Femur (tissue), 1 donor: ENCODE measurements at places on chromosomes 5 and 9.
A peak's percentile ranks its signal among the peaks of the same experiment; 100 is the strongest.

- peak; percentile 13 for DNase-seq
Observed at GRCh38 chr5:195401-196160, 4.3 kb downstream of the LRRC14B start.

- DNase-seq: no peak
Observed at GRCh38 chr9:121862371-121863332, 211.2 kb downstream of the DAB2IP start.

DNA sequence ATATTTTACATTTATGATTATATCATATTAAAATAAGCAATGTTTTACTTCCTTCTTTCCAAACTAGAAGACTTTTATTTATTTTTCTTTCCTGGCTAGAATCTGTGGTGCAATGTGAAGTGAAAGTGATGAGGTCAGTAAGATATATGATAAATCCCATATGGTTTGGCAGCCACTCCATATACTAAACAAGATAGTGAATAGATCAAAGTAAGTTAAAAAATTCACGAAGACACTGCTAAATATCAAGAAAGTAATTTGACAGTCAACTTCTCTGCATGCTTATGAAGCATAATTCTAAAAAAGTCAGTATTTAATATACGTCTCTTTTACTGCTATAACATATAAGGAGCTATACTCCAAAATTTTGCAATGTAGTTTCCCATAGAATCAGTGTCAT, 972.8 kb downstream of the DTWD2 start:
- DNase-seq: no peak

- no peak for DNase-seq
Observed at GRCh38 chr5:35356725-35357124, 126.4 kb upstream of the PRLR start.

DNA sequence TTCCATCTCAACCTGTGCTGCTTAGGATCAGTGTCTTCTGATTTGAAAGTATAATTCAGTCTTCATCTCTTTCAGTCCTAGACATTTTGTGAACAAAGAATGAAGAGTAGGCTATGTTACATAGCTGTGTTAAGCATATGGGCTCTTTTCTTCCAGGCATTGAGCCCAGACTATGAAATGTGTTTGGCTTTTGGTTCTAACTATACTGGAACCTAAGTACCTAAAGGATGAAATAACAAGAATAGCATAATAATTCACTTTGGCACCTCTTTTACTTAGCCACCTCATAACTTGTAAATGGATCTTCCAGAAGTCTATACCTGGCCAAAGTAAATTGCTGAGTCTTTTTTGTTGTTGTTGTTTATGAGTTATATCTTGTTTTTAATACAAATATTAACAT, 71.4 kb downstream of the SLF1 start:
- no peak for DNase-seq

DNA sequence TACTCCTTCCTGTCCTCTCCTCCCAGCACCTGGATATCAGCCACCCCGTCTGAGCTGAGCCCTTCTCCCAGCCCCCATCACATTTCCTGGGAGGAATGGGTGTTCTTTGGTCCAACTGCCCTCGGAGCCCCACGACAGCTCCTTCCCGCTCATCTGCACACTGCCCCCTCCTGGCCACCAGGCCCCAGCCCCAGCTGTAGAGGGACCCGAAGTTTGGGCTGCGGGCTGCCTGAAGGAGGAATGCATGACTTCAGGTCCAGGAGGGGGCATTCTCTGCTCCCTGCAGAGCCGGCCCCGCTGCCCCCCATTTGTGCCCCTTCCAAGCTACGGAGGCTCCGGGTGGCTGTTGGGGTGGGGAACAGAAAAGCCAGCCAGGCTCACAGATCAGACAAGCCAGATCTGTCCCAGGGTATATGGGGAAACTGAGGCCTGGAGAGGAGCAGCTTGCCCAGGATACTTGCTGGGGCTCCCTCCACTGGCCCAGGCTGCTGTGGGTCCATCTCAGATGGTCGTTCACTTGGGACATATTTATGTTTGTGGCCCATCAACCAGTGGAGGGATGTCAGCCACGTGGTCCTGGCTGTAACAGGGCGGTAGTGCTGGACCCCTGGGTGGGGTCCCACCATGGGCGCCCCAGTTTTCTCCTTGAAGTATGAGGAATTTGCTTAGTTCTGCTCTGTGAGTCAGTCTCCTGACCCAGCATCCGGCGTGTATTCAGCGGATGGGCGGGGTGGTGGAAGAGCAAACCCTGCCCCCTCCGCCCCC, 33.1 kb downstream of the DAB2IP start:
- no peak for DNase-seq

DNA sequence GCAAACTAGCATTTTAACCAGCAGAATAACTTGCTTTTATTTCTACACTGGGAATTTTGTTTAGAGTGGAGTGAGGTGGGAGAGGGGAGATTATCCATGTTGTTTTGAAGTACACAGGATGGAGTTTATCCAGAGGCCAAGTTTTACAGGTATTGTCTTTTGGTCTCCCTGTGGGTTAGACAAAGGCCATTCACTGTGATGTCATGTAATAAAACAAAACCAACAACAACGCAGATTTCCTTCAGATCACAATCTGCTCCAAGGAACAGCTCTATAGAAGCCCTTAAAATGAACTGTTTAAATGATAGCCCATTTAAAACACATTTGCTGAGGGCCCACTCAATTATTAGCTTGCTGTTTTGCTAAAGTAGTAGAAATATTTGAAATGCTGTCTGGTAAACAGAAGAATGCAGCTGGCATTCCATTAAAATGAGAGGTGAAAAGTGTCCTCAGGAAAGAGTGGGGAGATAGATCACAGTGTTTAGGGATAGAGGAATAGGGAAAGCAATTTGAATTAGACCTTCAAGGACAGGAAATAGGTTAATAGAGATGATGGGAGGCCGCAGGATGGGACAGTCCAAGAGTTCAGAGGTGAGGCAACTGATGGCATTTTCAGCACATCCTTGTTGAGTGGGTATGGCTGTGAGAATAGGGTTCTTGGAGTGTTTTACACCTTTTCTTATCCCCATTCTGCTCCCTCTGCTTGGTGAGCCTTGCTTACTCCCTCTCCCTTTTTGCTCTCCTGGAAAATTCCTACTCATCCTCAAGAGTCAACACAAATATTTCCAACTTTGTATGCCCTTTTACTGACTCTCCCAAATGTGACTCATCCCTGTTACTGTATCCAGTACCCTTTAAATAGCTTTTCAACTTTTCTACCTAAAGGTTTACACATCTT, 140.1 kb upstream of the NR3C1 start:
- DNase-seq: no peak

DNA sequence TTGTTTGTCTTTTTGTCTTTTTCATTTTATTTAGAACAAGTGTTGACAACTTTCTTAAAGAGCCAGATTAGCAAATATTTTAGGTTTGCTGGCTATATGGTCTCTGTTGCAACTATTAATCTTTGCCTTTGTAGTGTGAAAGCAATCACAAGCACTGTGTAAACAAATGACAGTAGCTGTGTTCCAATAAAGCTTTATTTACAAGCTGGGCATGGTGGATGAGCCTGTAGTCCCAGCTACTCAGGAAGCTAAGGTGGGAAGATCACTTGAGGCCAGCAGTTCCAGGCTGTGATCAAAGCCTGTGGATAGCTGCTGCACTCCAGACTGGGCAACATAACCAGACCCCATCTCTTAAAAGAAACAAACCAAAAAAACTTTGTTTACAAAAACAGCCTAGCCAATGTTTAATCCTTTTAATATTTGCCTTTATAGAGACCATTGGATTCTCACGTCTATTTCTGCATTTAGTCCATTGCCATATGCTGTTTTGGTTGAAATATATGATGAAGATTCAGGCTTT, 2.5 kb downstream of the C5orf22 start:
- DNase-seq: no peak

DNA sequence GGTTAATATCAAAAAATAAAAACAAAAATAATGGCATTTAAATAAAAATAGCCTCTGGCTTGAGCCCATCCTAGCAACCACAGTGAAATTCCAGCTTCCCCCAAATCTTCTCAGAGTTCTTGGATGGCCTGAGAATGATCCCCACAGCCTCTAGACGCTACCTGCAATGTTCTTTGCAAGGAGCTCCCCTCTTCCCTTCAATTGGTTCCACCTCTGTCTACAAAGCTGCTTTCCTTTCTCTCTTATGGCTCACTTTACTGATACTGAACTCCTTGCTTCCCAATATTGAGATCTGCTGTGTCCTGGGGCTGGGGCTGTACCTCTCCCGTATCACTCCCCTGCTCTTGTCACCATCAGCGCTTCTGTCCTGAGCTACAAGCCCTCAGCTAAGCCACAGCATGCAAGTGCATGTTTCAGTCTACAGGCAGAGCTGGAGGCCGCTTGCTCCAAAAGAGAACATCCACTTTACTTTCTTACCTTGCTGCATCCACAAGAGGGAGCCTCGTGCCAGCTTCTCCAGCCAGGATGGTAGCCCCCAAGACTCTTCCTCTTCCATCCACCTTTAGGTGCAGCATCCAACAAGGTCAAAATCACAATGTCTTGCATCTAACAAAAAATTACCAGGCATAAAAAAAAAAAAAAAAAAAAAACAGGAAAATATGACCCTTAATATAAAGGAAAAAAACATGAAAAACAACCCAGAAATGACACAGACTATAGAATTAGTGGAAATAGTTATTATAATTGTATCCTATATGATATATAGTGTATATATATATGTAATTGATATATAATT, 57.4 kb upstream of the PRSS3 start:
- DNase-seq: peak; percentile 32

GRCh38 chr9:122125158-122125508, 32.0 kb upstream of the TTLL11 start:
- peak; percentile 88 for DNase-seq

- no peak for DNase-seq
Observed at GRCh38 chr9:123967323-123967722, 37.4 kb upstream of the DENND1A start.

DNA sequence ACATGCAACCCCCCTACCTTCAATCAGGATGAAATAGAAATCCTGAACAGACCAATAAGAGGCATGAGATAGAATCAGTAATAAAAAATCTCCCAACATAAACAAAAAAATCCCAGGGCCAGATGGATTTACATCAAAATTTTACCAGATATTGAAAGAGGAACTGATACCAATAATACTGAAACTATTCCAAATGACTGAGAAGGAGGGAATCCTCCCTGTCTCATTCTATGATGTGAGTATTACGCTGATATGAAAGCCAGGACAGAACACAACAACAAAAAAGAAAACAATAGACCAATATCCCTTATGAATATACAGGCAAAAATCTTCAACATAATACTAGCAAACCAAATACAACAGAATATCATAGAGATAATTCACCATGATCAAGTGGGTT, 109.0 kb upstream of the SMC2 start:
- no peak for DNase-seq

DNA sequence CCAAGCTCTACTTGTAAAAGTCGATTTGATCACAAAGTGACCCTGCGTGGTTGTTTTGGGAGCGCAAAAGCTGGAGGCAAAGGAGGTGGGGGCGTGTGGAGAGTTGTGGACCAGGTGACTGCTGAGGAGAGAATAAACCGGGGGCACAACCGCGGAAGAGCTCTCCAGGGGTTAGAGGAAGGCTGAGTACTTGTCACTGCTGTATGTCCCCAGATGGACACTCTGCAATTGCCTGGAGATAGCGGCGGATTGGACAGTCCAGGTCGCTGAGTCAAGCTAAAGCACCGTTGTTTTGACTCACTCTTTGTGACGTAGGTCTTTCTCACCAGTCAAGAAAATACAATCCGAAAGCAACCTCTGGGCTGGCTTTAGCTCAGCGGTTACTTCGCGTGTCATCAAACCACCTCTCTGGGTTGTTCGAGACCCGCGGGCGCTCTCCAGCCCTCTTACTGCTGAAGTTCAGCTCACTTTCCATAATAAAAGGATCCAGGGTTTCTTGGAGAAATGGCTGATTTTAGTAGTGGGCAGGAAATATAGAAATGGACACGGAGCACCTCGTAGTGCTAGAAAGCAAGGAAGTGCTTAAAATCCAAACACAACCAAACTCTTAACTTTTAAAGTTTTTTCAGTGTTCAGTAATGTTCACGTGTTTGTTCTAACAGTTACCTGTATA, 25.7 kb downstream of the ZMAT2 start:
- DNase-seq: peak; percentile 53

DNA sequence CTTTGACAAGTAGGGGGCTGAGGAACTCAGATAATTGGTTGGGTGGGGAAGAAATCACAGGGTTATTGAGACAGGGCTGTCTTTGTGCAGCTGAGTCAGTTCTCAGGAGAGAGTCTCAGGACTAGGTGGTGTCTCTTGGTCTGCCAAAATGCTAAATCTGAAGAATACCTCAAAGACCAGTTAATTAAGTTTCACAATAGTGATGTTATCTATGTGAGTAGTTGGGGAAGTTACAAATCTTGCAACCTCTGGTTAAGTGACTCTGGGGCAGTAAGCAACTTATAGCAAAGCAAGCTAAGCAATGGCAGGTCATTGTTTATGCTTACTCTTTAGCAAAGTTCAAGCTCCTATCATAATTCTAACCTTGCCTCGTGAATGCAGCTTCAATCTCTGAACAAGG, 53.6 kb downstream of the GIN1 start:
- no peak for DNase-seq

DNA sequence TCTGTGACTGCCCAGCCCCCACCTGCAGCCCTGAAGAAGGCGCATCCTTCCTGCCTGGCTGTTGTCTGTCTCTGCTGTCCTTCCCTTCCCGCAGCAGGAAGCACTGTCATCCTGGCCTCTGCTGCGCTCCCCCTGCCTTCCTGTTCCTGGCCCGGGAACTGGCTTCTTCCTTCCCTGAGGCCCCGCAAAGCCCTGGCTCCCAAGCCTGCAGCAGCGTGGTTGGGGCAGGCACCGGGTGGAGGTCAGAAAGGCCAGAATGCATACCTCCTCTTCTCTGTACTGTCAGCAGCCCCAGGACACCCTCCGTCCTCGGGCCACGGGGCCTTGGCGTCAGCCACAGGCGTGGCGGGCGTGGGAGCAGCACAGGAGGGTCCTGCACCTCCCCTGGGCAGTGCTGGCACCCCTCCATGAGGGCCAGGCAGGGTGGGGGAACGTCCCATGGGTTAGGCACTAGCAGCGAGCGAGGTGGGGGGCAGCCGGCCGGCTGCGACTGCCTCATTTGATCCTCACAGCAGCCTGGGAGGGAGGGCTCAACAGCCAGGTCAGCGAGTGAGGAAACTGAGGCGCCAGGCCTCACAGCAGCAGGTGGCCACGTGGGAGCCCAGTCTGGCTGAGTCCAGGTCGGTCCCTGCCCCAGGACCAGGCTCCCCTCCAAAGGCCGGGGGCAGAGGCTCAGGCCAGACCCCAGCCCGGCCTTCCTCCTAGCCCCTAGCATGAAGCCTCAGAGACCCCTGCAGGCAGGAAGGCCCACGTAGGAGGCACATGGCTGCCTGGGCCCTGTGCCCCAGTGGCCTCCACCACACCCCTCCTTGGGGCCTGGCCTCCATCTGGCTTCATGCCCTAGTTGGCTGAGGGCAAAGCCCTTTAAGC, 9.4 kb downstream of the FLT4 start:
- peak; percentile 25 for DNase-seq

GRCh38 chr5:178285399-178286225, 53.0 kb upstream of the PHYKPL start:
- DNase-seq: no peak

- DNase-seq: no peak
Observed at GRCh38 chr5:68699966-68700365, 393.8 kb upstream of the SLC30A5 start.

GRCh38 chr5:158413122-158413680, 554.3 kb upstream of the CLINT1 start:
- no peak for DNase-seq
